ENCODE measurements at places on chromosomes 13 and 19. TPM values are rescaled to one million over a fixed set of nuclear protein-coding genes. Genes with fewer than 3 reads are reported as not detected.

Gene KIR3DL1
- not detected for total RNA-seq

Gene GARIN5A
- total RNA-seq = 1.5 TPM

Gene PINLYP
- 3.2 TPM for total RNA-seq

Gene PSPN
- 1.1 TPM for total RNA-seq

Gene CAB39L
- 16.4 TPM for total RNA-seq

Gene NUP58
- 24.7 TPM for total RNA-seq

Gene ZIK1
- 4.1 TPM for total RNA-seq

Gene ADPRHL1
- total RNA-seq = 241 TPM

Gene CYP2A6
- total RNA-seq = not detected

Data from left cardiac atrium (tissue), 4 donors.